ENCODE measurements at places on chromosomes 11 and 22.
A peak's percentile ranks its signal among the peaks of the same experiment; 100 is the strongest.

DNA sequence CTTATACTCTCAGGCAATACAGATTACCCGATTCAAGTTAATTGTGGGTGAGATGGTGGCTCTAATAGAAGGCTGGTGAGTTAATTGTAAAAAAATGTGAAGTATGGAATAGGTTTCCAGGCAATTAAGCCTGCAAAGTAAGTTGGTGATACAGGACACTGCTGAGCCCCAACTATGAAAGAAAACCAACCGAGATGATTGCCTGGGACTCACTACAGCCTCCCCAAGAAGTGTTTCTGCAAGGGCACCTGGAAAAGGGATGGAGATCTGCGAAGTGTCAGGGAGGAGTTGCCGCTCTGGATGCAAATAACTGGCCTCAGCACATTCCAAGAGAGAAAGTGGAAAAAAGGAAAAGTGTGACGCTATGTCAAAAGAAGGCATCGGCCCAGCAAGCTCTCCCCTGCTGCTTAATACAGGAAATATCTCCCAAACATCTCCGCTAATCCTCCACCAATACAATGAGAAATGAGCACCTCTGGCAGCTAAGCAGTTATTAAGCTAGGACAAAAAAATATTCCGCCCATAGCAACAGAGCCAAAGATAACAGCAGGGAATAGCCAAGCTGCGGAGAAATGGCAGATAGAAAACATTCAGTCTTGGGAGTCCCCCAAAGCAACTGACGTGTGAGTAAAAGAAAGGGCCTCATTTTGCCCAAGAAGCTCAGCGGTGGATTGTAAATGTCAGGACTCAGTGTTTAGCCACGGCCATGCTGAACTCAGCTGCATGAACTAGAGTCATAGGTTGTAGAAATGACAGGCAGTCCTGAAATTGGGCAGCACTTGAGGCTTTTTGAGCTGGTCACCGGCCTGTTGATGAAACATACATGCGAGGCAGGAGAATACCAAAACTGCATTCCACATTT lies 133.7 kb downstream of the SNX19 start:
- no peak for DNase-seq

DNA sequence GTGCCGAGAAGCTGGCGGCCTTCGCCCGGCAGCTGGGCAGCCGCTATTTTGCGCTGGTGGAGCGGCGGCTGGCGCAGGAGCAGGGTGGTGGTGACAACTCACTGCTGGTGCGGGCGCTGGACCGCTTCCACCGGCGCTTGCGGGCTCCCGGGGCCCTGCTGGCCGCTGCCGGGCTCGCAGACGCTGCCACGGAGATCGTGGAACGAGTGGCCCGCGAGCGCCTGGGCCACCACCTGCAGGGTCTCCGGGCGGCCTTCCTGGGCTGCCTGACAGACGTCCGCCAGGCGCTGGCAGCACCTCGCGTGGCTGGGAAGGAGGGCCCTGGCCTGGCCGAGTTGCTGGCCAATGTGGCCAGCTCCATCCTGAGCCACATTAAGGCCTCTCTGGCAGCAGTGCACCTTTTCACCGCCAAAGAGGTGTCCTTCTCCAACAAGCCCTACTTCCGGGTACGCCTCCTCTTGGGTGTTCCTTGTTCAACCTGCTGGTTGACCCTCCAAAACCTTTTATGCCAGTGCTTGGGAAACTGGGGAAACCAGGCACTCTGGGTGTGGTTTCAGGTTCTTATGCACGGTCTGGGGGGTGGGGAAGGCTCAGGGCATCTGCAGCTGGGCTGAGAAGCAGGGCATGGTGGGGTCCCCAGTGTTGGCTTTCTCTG lies 3.1 kb upstream of the TM7SF2 start:
- no peak for DNase-seq

- no peak for DNase-seq
Observed at GRCh38 chr11:1121331-1121812, 36.4 kb upstream of the MUC5AC start.

DNA sequence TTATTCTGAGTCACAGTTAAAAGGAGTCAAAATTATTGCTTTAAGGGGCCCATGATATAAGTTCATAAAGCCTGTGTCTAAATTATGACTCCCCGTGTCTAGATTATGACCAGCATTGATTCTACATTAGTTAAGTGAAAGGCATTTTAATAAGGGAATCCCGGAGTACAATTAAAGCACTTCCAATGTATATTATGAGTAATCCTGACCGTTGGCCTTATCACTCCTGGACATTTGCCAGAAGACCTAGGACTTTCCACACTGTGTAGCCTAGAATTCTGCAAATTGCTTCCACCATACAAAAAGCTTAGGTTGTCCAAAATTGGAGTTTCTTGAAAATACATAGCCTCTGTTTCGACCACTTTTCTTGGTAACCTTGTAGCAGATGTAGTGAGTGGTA lies 1292.6 kb downstream of the LRRC4C start:
- no peak for DNase-seq

- no peak for DNase-seq
Observed at GRCh38 chr11:132101881-132102280, 731.5 kb downstream of the NTM start.

GRCh38 chr11:123577081-123577598 lies 77.3 kb downstream of the SCN3B start:
- peak; percentile 49 for DNase-seq

- DNase-seq: no peak
Observed at GRCh38 chr11:113462830-113463229, 12.4 kb downstream of the DRD2 start.

DNA sequence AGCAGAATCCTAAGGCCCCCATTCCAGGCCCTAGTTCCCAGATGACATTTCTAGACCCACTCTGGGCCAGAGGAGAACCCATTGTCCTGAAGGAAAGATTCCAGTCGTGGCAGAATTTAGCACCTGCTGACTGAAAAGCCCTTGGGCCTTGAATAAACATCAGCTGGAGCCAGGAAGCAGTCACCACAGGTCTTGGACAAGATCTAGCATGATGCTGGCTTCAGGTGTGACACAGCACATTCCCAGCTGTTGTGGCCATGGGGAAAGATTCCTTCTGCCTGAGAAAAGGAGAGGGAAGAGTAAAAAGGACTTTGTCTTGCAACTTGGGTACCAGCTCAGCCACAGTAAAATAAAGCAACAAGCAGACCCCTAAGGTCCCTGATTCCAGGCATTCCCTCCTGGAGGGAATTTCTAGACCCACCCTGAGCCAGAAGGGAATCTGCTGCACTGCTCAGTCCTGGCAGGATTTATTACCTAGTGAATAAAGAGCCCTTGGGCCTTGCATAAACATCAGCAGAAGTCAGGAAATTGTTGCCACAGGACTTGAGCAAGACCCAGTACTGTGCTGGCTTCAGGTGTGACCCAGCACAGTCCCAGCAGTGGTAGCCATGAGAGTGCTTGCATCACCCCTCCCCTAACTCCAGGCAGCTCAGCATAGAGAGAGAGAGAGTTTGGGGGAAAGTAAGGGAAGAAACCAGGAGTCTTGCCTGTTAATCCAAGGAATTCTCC lies 42.5 kb upstream of the PAMR1 start:
- DNase-seq: no peak

GRCh38 chr11:73372375-73372993 lies 3.7 kb upstream of the RELT start:
- no peak for DNase-seq

DNA sequence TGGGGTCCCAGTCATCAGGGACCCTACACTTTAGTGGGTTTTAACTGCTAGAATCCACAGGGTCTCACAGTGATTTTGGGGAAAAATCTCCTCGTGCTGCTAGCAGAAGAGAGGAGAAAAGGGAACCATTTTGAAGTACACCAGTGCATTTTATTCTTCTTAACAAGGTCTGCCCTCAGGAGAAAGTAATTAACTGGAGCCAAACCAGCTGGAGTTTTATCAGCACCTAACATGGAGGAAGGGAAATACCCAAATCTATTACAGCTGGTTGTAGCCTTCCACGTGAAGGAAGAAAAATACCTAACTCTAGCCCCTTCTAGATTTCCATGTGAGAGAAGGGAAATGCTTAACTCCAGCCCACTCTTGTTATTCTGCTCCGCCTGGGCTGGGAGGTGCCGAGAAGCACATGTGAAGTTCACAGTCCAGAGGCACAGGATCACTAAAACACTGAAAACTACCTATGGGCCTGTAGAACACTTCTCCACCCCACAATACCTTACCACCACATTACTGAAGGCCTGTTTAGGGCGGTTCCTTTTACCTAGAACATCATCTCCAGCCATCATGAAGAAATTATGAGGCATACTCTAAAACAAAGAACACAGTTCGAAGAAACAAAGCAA lies 31.3 kb upstream of the TEAD1 start:
- DNase-seq: no peak

GRCh38 chr22:43013355-43014315 lies 1.3 kb downstream of the PACSIN2 start:
- peak; percentile 45 for DNase-seq

DNA sequence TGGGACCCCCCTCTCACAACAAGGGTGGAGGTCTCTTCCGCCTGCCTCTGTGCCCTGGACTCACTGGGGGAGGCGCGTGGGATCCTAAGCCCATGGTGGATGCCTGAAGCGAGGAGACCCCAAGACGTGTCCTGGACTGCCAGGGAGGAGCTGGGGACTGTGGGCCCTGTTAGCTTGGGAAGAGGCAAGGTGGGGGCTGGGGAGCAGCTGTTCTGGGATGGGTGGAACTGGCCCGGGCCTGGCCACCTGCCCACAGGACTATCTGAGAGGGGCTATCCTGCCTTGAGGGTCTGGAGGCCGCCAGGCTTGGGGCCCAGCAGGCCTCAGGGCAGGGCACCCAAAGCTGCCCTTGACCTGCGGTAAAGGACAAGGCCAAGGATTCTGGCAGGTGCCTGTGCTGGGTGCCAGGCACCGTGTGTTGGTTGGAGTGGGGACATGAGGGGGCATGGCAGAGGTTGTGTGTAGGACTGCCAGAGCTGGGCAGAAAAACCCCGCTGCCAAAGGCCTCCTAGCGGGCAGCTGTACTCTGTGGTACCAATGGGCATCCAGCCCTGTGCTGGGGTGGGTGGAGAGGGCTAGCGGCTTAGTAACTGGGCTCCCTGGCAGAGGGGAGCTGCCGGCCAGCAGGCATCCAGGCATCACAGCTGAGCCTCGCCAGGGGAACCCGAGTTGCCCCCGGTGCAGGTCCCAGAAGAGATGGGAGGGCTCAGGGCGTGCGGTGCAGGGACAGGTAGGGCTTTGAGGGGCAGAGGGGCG lies 670 bp downstream of the LSP1 start:
- no peak for DNase-seq

DNA sequence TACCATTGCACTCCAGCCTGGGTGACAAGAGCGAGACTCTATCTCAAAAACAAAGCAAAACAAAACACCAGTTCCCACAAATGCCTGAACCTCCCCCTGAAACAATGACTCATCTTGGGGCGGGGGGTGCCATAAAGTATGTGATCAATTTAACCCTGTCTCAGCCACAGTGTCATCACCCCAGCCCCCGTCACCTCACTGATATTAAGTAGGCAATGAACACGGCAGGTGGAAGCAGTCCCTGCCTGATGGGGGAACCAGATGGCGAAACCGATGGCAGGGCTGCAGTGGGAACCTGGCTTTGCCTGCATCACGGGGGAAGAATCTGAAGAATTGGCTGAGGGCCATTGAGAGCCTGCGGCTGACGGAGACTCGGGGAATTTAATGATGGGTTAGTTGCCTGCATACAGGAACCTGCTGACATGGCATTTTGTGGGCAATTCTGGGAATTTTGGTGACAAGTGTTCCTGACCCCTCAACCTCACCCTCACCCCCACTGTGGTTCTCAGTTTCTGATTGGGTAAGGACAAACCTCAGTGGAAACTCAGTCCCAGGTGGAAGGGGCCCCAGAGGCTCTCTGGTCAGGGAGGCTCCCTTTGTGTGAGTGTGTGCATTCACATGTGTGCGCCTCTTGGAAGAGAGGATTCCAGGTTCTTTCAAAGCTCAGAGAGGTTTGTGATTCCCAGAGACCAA lies 39.1 kb upstream of the SHISAL1 start:
- DNase-seq: peak; percentile 92

- DNase-seq: no peak
Observed at GRCh38 chr11:44324222-44324621, 14.3 kb upstream of the ALX4 start.

DNA sequence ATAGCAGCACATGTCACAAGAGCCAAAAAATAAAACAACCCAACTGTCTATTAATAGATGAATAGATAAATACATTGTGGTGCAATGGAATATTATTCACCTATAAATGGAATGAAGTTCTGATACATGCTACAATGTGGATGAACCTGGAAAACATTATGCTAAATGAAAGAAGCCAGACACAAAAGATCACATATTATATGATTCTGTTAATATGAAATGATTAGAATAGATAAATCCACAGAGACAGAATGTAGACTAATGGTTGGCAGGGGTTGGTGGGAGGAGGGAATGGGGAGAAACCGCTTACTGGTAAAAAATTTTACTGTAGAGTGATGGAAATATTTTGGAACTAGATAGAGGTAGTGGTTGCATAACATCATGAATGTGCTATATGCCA lies 32.9 kb upstream of the RRM1 start:
- DNase-seq: no peak

DNA sequence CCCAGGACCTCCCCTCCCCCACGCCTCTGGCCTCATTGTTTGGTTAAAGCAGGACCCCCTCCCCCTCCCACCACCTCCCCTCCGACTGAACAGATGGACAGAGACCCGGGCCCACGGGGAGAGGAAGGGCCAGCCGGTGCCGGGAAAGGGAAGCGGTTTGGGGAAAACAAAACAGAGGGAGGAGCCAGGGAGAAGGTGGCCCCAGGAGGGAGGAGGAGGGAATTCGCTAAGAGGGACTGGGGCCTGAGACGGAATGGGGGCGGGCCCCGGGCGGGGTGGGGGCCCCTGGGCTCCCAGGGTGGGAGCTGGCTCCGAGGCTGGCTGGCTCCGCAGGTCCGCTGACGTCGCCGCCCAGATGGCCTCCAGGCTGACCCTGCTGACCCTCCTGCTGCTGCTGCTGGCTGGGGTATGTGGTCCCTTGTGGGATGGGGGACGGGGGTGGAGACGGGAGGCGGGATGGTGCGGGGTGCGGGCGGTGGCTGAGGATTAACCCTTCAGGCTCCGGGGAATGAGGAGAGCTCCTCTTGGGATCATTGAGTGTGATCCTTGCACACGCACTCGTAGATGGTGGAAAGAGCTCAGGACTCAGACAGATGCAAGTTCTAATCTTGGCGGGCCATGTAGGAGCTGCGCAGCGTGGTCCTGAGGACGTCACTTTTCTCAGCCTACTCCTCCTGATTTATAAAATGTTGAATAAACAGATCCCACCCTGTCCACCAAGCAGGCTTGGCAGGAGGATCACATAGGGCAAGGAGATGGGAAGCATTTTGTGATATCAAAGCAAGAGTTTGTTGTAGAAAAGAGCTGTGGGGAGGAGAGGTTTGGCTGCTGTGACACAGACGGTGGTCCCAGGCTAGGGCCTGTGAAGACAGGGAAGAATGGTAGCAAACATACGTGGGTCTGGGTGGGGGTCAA lies 688 bp downstream of the SERPING1 start:
- DNase-seq: no peak

DNA sequence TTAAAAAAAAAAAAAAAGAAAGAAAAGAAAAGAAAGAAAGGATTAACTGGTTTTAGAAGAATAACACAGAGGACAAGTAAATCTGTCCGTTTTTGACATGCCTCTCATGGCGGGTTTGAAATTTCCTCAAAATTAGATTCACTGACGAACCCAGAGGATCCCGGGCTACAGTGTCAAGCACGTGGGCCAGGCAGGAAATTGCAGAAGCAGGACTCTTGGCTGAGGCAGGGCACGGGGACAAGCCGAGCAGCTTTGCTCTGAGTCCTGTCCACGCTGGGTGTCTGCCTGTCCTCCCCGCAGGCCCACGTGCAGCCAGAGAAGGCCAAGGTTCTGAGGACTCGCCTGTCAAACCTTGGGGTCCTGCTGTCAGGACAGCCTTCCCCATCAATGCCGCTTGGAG lies 24.7 kb downstream of the GAL start:
- no peak for DNase-seq

- DNase-seq: no peak
Observed at GRCh38 chr11:120442031-120442430, 69.5 kb upstream of the GRIK4 start.
